ENCODE measurements at places on chromosomes 7 and 10.

GRCh38 chr10:80104066-80104926, 25.8 kb downstream of the TMEM254 start:
- no peak for DNase-seq

DNA sequence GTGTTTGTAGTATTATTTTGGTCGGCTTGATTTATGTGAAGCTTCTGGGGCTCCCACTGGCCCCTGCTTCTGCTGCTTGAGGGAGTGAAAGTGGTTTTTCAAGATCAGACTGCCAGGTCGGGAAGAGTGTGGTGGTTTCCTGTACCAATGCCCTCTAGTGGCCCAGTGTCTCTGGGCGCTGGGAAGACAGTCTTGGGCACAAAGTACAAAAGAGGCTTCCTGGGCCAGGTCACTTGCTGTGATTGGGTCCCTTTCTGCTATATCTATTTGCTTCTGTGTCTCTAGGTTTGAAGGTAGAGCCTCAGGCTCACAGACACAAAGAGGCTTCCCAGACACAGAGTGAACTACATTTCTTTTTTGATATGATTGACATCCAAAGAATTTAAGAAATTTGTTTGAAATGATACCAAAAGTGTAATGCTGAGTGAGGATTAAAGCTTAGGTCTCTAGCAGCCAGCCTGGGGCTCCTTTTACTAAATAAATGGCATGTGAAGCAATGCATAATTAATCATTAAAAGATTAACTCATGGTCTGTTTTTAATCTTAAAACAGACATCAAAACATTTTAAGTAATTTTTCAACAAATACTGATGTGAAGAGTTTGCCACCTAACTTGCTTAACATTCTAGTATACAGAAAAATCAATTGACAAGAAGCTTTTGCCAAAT, 36.3 kb downstream of the ABCB1 start:
- DNase-seq: no peak

DNA sequence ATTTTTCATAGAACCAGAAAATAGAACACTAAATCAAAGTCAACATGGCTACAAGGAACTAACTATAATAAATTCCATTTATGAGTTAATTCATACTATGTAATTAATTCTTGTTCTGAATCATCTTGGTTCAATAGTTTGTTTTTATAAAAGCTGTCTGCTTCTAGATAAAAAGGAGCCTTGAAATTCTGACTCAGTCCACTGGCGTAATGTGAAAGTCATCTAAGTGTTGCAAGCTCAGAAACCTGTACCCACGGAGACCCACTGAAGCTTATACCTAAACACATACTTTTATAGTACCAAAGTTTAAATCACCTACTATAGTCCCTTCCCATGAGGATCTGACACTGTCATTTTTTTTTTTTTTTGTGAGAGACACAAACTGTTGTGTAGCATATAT, 489.4 kb downstream of the SEMA3D start:
- DNase-seq: no peak

GRCh38 chr7:41475801-41476459, 227.0 kb downstream of the INHBA start:
- DNase-seq: no peak

DNA sequence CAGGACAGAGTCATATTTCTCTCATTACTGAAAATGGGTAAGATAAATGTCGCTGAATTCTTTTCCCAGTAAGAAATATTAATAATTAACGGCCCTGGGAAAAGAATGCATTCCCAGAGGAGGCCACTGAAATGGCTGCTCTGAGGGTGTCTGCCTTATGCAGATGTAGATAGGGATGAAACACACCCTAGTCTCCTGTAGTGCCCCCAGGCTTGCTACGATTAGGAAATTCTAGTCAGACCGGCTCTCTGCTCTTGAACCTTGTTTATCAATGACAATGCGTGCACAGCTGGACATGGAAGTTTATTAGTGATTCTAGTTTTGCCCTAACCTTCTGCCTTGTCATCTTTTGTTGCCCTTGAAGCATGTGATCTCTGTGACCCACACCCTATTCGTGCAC, 291.1 kb downstream of the ZNF248 start:
- DNase-seq: no peak

DNA sequence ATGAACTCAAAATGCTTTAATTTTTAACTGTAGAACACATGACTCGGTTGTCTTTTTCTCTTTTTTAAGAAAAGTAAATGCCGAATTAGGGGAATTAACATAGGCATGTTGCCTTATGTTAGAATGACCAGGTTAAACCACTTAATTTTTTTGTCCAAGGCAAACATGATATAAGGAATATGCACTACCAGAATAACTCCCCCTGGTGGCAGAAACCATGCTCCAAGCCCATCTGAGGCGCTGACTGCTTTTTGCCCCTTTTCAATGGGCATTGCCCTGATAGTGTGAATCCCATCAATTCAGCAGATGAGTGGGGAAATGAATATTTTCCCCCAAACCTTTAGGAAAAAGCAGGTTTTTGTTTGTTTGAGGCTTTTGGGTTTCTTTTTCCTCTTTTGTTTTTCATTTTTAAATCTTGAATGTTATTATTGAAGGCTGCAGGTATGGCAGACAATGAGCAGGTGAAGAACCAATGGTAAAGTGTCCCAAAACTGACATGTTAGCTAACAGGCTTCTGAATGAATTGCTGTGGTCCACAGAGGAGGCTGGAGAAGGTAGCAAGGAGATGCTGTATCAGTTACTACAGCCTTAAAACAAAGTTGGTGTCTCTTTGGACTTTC, 284.3 kb downstream of the SORCS3 start:
- no peak for DNase-seq

GRCh38 chr7:55509322-55509721, 63.0 kb downstream of the VOPP1 start:
- no peak for DNase-seq

GRCh38 chr10:110792476-110793125, 79.1 kb upstream of the PDCD4 start:
- DNase-seq: no peak

GRCh38 chr7:31775556-31775955, 88.5 kb downstream of the PPP1R17 start:
- no peak for DNase-seq

DNA sequence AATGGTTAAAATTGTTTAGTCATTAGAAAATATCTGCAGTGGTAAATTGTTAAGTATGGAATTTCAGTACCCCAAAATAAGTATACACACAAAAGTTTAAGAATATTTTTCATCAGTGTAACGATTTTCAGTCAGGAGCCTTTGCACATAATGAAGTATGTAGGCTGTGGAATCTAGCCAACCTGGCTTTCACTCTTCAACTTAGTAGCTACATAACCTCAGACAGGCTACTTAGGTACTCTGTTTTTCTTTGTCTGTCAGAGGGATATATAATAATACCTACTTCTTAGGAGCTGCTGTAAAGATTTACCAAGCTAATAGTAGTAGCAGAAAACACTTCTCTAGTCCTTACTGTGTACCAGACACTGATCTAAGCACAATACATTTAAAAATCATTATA, 137.5 kb downstream of the ZEB1 start:
- no peak for DNase-seq

GRCh38 chr10:118444069-118444468, 101.9 kb upstream of the FAM204A start:
- DNase-seq: no peak

DNA sequence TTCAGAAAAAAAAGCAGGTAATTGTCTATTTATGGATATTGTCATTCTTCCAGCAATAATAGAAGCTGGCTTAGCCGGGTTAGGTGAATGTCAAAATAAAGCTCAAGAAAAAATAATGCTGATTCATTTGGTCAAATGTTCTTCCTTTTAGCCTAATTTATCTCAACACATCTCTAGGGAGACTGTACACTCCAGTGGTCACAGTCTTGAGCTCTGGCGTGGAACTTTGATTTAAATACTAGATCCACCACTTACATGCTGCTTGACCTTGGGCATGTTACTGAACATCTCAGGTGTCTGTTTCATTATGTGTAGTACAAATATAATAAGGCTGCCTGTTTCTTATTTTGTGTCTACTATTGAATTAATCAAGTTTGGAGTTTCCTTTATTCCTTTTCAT, 22.0 kb downstream of the PRTFDC1 start:
- no peak for DNase-seq

GRCh38 chr7:22351878-22352277, 5.1 kb downstream of the RAPGEF5 start:
- no peak for DNase-seq

DNA sequence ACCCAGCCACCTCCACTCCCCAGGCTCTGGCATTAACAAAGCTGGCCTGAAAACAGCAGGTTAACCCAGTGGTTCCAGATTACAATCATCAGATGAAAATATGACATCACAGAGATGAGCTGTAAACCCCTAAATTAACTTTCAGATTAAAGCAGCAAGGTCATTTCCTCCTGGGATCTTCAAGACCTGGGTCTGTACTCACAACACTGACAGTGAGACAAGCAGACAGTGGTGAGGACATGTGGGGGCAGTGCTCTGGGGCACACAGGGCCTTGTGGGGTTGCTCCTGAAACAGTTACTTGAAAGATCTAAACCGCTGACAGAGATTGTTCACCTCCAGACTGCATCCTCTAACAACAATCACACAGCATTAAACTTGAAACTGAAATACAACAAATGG, 134.1 kb downstream of the ZNF438 start:
- DNase-seq: no peak

GRCh38 chr7:22129166-22129565, 183.5 kb upstream of the CDCA7L start:
- no peak for DNase-seq

DNA sequence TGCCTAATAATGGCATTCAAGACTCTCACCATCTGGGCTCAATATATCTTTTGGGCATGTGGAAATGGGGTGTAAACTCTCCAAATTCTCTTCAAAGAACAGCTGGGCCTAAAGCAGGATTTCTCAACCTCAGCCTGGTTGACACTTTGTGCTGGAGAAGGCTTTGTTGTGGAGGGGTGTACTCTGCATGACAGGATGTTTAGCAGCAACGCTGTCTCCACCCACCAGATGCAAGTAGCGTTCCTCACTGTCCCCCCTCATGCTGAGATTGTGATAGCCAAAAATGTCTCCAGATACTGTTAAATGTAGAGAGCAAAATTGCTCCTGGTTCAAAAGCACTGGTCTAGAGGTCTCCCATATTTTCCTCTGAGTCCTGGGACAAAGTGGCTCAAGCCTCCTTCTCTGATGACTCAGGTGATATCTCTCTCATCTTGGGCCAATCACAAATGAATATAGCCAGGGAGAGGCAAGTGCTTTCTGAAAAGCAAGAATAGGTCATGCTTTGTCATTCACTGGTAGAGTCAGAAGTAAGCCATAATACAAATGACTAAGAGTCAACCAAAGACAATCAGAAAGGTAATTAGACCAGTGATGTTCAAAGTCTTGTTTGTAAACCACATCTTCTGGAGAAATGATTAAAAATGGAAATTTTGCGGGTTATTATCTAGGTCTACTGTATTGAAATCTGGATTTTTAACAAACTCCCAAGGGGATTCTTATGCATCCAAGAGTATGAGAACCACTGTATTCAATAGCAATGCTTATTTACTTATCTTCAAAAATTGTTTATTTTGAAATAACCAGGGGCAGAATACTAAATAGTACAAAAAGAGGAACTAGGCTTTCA, 330.8 kb downstream of the PTEN start:
- no peak for DNase-seq

DNA sequence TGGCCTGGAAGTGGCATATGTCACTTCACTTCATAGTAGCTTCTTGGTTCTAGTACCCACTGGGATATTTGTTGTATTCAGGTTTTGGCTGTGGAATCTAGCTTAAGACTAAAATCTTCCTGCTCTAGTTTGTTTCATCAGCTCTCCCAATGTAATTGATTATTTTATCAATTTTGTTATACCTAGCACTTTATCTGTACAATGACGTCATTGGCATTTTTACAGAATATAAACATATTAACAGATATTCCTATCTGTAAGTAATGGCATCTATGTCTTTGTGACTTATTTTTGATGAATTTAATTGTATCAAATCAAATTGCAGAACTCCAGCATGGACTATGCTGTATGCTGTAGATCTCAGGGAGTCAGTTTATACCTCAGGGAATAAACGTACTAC, 19.7 kb downstream of the KIAA1217 start:
- no peak for DNase-seq

- DNase-seq: no peak
Measured at GRCh38 chr7:73828972-73829371, 1.8 kb upstream of the CLDN4 start.

GRCh38 chr7:139743967-139744767, 33.6 kb downstream of the HIPK2 start:
- no peak for DNase-seq

DNA sequence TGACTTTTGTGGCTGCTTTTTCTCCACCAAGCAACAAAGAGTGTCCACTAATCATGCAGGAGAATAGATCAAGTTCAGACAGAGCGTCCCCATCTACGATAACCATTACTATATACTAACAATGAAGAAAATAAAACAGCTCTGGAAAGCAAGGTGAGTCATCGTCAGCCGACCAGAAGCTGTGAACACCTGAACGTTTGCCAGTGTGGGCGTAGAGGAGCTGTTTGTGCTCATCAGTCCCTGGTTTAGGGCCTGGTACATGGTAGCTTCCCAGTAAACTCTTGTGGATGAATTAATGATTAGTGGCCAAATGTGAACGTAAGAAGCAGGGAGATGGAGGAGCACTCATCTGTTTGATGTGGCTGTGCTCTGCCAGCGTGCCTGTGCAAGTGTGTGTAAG, 180.7 kb downstream of the EVX1 start:
- DNase-seq: no peak

GRCh38 chr10:66180581-66181318, 745.1 kb upstream of the LRRTM3 start:
- DNase-seq: no peak

DNA sequence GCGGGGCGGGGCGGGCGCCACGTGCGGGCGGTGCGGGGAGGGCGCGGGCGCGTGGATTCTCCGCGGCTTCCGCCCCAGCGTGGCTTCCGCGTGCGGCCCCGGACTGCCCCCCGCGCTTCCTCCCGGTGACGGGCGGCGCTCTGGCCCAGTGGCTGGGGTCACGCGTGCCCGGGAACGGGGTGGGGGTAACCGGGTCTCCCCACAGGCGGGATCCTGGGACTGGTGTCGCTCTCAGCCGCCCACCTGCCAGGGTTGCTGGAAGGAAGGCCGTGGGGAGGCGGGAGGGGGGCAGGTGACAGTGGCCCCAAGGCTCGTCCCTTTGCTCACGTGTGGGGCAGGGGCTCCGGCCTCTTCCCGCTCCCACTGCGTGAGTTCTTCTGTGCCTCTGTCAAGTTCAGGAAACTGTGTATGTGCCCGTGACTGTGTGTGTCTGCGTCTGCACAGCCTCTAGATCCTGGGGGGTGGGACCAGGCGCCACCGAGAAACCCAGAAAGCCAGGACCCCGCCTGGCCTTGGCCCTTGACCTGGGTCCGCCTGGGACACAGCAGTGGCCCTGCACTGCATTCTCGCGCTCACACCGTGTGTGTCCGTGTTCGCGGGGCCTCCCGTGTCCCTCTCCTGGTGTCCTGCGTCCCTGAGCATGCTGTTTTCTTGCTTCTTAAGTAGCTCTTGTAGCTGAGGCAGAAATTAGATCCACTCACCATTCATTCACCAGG, 919 bp downstream of the MAFK start:
- no peak for DNase-seq

GRCh38 chr7:96998333-96998732, 7.0 kb upstream of the DLX6 start:
- DNase-seq: no peak
